ENCODE measurements at places on chromosomes 4 and X.

- no peak for DNase-seq
Measured at GRCh38 chr4:38815885-38816782, 11.5 kb upstream of the TLR1 start.

DNA sequence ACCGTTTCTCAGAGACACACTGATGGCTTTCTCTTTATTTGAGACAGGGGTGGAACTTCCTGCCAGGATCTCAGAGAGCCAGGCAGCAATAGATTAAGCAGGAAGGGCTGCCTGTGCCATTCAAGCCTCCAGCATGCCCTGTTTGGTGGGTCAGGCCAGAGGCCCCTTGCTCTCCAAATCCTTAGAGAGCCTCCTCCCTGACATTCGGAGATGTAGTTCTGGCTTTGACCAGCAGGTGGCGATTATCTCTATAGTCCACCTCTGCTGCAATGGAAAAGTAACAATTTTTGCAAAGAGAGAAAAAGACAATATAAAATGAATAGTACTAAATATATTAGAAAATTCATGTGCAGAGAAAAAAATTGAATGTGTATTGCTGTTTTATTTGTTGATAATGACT, 93.9 kb downstream of the NXF2B start:
- peak; percentile 98 for DNase-seq

DNA sequence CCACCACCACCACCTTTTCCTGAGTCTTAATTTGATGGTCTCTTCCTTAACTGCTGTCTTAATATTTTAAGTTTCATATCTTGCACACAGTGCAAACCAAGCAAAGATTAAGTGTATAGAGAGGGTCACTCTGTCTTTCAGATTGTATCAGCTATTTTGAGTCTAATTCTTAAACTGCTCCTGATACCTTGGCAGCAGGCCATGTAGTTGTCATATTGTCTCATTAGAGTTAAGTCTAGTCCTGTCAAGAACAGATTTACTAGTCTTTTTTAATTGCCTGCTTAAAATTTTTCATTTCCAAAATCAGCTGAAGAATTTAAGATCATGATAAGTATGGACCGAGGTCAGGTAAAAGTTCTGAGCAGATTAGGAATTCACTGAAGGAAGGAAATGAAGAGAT, 51.5 kb downstream of the FHIP1A start:
- no peak for DNase-seq

DNA sequence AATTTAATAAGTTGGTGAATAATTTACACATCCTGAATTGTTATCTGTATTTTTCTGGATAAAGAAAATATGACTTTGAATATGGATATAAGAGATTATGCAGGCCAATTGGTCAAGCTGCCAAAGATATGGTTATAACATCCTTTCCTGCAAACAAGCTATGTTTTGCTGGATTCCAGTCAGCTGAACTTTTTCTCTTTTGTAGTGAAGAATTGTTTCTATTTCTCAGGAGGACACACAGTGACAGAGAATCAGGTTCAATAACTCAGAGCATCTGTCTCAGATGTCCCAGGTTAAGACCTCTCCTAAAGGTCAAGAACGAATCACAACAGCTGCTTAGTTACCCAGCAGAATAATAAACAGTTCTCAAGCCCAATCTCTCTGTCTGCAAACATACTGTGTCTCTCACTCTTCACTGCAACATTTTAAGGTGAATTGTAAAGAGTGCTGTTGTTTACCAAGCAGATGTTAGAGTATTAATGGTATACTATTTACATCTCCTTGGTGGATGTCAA, 189.5 kb upstream of the ANKRD50 start:
- no peak for DNase-seq

DNA sequence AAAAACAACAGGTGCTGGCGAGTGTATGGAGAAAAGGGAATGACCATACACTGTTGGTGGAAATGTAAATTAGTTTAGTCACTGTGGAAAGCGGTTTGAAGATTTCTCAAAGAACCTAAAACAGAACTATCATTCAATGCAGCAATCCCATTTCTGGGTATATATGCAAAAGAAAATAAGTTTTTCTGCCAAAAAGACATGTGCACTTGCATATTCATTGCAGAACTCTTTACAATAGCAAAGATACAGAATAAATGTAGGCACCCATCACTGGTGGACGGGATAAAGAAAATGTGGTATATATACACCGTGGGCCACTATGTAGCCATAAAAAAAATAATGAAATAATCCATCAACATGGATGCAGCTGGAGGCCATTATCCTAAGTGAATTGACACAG, 105.1 kb upstream of the FSTL5 start:
- DNase-seq = no peak

- DNase-seq = no peak
Measured at GRCh38 chrX:85303544-85303943, 59.8 kb downstream of the ZNF711 start.

DNA sequence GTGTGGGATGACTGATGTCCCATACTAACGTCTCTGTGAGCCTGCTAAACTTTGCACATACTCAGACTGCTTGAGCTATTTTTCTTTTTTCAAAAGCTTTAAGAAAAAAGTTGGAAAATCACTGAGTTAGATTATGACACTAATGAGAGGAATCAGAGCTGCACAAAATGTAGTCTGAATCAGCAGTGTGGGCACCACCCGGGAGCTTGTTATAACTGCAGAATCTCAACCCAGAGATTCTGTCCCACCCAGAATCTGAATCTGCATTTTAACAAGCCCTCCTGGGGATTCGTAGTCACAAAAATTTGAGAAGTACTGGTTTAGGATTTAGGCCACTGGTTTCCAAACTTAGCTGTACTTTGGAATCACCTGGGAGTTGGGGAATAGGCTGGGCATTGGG, 102.1 kb upstream of the MID1IP1 start:
- DNase-seq = no peak

DNA sequence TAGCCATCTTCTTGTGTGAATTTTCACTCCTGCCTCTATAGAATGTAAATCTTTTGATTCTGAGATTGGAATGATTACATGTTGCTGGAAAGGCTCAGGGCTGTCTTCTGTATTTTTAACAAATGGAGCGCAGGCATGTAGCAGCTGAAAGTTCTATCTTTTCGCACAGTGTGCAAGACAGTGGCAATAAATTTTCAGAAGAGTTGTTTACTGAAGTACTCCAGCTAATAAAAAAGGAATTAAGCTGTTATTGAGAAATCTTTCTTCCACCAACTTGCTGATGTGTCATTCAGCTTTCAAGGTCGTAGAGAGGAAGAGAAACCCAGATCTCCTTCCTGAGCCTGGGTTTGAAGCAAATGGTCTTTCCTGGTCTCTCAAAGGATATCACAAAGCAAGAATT, 122.0 kb upstream of the PUDP start:
- DNase-seq = no peak

DNA sequence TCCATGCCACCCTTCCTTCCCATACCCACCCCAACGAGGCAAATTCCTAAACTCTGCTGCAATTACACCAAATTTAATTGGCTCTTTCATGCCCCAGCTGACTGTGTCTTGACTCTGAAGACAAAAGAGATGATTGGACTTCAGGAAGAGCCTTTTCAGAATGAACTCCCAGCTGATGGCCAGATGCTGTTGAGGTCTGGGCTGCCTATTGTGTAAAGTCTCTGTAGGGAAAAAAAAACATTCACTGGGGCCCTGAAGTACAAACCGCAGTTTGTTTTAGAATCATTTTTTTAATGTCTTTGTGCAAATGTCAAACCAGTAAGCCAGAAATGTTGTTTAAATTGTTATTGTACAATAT, 174.8 kb downstream of the HHIP start:
- no peak for DNase-seq

- DNase-seq = peak; percentile 32
Measured at GRCh38 chrX:24647257-24648058, at the start of gene PCYT1B. Gene PCYT1B (minus strand): TSS chrX:24647347. CDS start chrX:24647105, 242 bp downstream.

GRCh38 chr4:6281436-6282313, 12.0 kb downstream of the WFS1 start:
- DNase-seq = no peak

- DNase-seq = no peak
Measured at GRCh38 chr4:159950707-159951106, 847.8 kb downstream of the RAPGEF2 start.

DNA sequence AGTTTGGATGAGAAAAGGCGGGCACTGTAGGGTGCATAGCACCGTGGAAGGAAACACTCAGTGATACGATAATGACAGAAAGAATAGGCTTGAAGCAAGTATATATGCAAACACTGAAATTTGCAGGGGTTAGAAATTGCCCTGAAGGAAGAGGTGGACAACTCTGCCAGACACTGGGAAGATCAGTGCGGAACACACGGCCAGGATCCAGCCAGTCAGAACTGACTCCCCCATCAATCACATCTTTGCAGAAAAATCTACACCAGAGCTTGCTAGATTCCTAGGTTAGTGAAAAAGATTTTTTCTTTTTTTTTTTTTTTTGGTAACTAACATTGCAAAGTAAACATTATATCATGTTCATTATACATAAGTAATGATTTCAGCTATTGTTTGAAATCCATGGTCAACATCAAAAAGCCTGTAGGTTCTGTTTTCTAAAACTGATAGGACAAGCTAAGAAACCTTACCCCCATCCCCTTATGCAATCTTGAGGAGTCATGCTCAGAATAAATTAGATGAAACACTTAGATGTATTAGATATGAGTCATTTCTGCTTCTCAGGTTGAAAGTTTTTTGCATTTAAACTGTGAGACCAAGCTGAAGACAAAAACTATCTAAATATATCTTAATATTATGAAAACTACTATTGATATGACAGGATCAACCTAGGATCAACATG, 38.9 kb downstream of the TRIML1 start:
- DNase-seq = no peak

- DNase-seq = no peak
Measured at GRCh38 chrX:42050345-42050744, 127.0 kb upstream of the CASK start.

DNA sequence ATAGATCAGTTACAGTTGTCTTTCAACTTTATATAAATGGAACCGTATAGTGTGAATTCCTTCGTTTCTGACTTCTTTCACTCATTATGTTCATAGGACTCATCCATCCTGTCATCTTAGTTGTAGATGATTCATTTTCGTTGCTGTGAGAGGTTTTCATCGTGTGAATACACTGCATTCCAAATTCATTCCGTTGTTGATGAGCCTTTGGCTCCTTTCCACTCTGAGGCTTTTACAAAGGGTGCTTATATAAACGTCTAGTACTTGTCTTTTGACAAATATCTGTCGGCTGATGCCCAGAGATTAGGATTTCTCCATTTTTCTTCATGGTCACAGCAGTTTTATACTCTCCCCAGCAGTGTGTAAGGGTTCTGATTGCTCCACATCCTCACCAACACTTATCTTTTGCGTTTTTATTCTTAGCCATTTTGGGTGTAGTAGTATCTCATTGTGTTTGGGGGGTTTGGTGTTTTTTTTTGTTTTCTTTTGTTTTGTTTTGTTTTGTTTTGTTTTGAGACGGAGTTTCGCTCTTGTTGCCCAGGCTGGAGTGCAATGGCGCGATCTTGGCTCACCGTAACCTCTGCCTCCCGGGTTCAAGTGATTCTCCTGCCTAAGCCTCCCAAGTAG, 48.6 kb downstream of the LRP2BP start:
- no peak for DNase-seq

- DNase-seq = no peak
Measured at GRCh38 chr4:89284828-89285227, 22.8 kb downstream of the GPRIN3 start.

- DNase-seq = no peak
Measured at GRCh38 chr4:26126994-26127393, 193.8 kb upstream of the RBPJ start.

GRCh38 chr4:110198435-110199416, at the start of gene ELOVL6:
Gene ELOVL6 (minus strand): TSS chr4:110198615. CDS start chr4:110198335, 280 bp downstream.
- DNase-seq = no peak

DNA sequence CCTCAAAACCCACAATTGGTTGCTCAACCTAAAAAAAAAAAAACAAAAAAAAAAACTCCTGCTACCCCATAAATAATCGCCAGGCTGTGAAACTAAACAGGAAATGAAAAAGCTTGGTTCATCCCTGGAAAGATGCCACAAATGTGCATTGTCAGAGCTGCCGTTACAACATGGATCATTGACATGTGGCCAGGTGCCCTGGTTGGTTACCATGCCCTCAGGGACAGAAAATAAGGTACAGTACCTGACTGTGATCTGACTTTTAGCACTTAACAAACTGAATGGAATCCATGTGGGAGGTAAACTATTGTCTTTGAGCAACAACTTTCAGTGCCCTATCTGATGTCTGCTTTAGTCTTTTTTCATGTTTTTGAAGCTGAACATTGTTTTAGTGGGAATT, 118.0 kb upstream of the RPL34 start:
- no peak for DNase-seq

DNA sequence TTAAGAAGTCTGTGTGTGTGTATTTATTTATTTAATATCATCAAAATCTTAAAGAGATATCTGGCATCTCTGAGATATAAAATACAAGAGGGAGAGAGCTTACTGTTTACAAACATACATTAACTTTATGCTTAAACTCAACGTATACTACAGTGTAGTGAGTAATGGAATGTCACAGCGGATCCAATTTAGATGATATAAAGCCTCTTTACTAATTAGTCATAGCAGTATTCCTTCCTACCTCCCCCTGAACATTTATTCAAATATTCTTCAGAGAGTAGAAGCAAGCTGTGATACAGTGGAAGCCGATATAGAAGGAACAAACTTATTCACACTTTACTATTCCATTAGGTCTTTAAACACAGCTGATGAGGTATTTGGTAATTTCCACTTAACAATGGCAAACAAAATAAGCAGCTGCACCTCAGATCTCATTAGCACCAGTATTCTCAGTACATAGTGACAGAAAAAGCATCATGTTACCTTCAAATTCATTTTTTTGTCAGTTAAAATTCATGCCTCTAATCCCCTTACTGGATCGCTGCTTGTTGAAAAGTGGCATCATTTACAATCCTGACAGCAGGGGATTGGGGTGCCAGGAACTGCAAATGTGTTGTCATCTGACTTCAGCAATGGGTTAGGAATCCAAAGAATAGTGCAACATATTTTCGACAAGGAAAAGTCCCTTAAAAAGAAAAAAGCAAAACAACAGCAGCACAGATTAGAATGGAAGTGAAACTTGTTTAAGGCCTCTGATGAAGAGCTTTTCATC, 658.7 kb upstream of the EPHA5 start:
- no peak for DNase-seq

- no peak for DNase-seq
Measured at GRCh38 chr4:105140684-105141490, 5.8 kb upstream of the TET2 start.

DNA sequence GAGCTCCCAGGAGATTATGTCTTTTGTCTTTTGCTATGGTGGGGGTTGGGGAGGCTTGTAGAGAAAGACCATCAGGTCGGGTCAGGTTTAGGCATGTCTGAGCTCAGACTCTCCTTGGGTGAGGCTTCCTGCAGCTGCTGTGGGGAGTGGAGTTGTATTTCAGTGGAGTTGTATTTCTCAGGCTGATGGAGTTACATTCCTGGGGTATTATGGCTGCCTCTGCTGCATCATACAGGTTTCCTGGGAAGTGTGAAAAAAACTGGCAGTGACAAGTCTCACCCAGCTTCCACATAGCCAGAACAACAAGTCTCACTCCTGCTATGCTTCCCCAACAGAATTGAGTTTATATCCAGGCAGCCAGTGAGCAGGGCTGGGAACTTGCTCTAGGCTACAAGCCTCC, 119.3 kb downstream of the VSIG4 start:
- DNase-seq = no peak

- DNase-seq = peak; percentile 9
Measured at GRCh38 chr4:6471307-6472007, 957 bp downstream of the PPP2R2C start.
